ENCODE measurements at places on chromosomes 11 and 22. TPM values are rescaled to one million over a fixed set of nuclear protein-coding genes. Genes with fewer than 3 reads are reported as not detected.

Gene SLC17A6
- 46.7 TPM for polyA plus RNA-seq

Gene SYNGR1
- 99.1 TPM for polyA plus RNA-seq

Gene CAPN5
- polyA plus RNA-seq: 43.1 TPM

Gene ADAMTS15
- polyA plus RNA-seq: 13.5 TPM

Gene NCR3LG1
- 7.0 TPM for polyA plus RNA-seq

Gene PYGM
- polyA plus RNA-seq: 8.3 TPM

Gene TYMP
- 16.4 TPM for polyA plus RNA-seq

Gene MS4A3
- polyA plus RNA-seq: 0.93 TPM

Gene CNIH2
- polyA plus RNA-seq: 248 TPM

Gene ARAP1
- 44.8 TPM for polyA plus RNA-seq

Gene KIF18A
- 3.3 TPM for polyA plus RNA-seq

Gene CABP4
- polyA plus RNA-seq: 0.67 TPM

Gene FAM111B
- 3.3 TPM for polyA plus RNA-seq

Gene CEND1
- polyA plus RNA-seq: 176 TPM

Gene MMP10
- polyA plus RNA-seq: not detected

Gene PHF21A
- 52.2 TPM for polyA plus RNA-seq

Gene SAA4
- polyA plus RNA-seq: 0.59 TPM

Gene PHF21B
- polyA plus RNA-seq: 11.9 TPM

Gene SYTL2
- polyA plus RNA-seq: 24.0 TPM

Gene SYCE3
- polyA plus RNA-seq: not detected

Gene IGLL5
- polyA plus RNA-seq: not detected

Data from spinal cord (tissue), 10 donors.